ENCODE measurements at places on chromosomes 1 and 21.

GRCh38 chr1:162710345-162710744, 78.1 kb downstream of the DDR2 start:
- DNase-seq, result no peak

DNA sequence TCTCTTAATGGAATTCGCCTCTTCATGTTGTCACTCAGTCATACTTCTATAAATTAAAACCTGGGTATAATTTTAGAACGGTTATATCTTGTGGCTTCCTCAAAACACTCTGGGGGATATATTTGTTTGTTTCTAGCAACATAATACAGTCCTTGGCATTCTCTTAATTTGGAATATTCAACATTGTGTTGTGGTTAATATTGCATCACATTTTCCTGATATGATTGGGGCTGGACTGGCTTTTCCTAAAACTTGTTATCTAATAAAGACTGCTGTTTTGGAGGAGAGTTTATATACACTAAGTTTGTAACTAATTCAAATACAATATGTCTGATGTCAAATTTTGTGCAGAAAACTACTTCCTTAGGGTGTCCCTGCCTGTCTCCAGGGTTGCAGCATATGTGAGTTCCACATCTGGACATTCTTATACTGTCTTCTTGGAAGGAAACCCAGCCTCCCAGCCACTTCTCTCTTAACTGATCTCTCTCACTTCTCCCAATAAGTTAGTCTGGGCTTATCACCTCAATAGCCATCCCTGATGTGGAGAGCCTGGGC, 892.6 kb downstream of the MRPL39 start:
- no peak for DNase-seq

GRCh38 chr1:74674278-74675048, 871 bp upstream of the ERICH3 start:
- DNase-seq, result no peak

- DNase-seq, result no peak
Observed at GRCh38 chr21:26797878-26798456, 47.2 kb downstream of the ADAMTS1 start.
